ENCODE measurements at places on chromosomes 11 and 22. TPM values are rescaled to one million over a fixed set of nuclear protein-coding genes. Genes with fewer than 3 reads are reported as not detected.
A peak's percentile ranks its signal among the peaks of the same experiment; 100 is the strongest.

GVQW3 gene
- total RNA-seq, result 4.2 TPM

RIBC2 gene
- 0.56 TPM for total RNA-seq

GRCh38 chr22:38034884-38035529, 22.2 kb upstream of the PICK1 start:
- H3K4me1 ChIP-seq, result peaks cover 25% of the 10 kb centered on the region
- DNase-seq, result no peak
- H3K4me3 ChIP-seq, result no peak overlapping the region
- H3K27me3 ChIP-seq, result no peaks in the 10 kb centered on the region
- H3K36me3 ChIP-seq, result no peaks in the 10 kb centered on the region

PKDREJ gene
- 0.05 TPM for total RNA-seq

- H3K4me1 ChIP-seq, result no peaks in the 10 kb centered on the region
- no peaks in the 10 kb centered on the region for H3K27me3 ChIP-seq
- no peak overlapping the region for H3K27ac ChIP-seq
- no peak for DNase-seq
- no peak overlapping the region for H3K4me3 ChIP-seq
Observed at GRCh38 chr11:6437423-6437822, 3.4 kb downstream of the HPX start.

DNA sequence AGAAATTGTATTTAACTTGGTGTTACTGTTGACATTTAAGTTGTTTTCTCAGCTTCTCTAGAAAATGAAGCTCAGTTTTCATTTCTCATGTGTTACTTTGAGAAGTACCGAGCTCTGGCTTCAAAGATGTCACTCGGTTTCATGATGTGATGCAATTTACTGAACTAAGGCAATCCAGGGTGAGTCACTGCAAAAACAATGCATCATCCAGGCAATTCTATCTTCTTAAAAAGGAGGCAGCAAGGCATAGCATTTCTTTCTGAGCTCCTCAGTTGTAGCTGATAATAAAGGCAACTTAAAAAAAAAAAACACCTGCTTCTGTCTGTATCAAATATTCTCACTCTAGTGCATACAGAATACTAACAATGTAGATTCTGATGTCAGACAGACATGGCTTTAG, 91.1 kb upstream of the KCNA4 start:
- no peak overlapping the region for H3K4me3 ChIP-seq
- no peak for DNase-seq
- H3K27me3 ChIP-seq, result peaks cover 1% of the 10 kb centered on the region

DNA sequence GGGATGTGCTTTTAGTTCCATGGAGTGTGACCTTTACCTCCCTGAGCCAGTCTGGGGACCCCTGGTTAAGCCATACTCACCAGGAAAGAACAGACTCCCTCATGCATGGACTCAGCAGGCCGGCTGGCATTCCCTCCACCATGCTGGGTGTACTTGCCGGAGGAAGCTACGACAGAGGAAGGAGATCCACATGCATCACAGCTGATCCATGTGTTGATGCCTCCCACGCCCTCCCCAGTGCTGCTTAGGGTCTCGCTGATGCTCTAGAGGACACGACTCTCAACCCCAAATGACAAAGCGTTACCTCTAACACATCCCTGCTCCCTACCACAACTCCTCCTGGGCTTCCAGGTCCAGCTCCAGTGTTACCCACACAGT, 39.8 kb downstream of the GAB4 start:
- no peak for DNase-seq
- H3K4me1 ChIP-seq, result no peaks in the 10 kb centered on the region
- no peak overlapping the region for H3K27ac ChIP-seq
- no peaks in the 10 kb centered on the region for H3K27me3 ChIP-seq
- H3K36me3 ChIP-seq, result no peaks in the 10 kb centered on the region

- DNase-seq, result no peak
- peak overlapping the region; percentile 87 for H3K4me3 ChIP-seq
- peaks cover 2% of the 10 kb centered on the region for H3K36me3 ChIP-seq
- no peaks in the 10 kb centered on the region for H3K27me3 ChIP-seq
- peak overlapping the region; percentile 86 for H3K27ac ChIP-seq
- peaks cover 26% of the 10 kb centered on the region for H3K4me1 ChIP-seq
Observed at GRCh38 chr11:2401436-2401984, 960 bp downstream of the TSSC4 start.

DNA sequence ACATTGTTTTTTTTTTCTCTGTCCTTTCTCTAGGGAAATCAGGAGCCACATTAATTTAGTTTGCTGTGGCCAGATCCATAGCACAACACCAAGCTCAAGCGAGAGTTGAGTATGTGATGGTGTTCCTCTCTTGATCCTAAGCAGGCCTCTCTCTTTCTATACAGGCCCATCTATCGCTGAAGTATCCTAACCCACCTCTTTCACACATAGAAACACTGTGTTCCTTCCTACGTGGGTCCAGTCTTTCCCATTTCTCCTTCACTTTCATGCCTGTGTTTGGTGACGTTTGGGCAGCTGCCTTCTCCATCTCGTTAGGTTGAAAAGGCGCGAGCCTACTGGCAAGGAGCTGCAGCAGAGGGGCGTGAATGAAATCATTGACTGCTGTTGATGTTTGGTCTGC, 2.4 kb downstream of the PACS1 start:
- H3K4me1 ChIP-seq, result peaks cover 48% of the 10 kb centered on the region
- peak overlapping the region; percentile 36 for H3K4me3 ChIP-seq
- peak; percentile 36 for DNase-seq

All from osteocyte (in vitro differentiated cells).